ENCODE measurements at places on chromosomes 7 and 10.

DNA sequence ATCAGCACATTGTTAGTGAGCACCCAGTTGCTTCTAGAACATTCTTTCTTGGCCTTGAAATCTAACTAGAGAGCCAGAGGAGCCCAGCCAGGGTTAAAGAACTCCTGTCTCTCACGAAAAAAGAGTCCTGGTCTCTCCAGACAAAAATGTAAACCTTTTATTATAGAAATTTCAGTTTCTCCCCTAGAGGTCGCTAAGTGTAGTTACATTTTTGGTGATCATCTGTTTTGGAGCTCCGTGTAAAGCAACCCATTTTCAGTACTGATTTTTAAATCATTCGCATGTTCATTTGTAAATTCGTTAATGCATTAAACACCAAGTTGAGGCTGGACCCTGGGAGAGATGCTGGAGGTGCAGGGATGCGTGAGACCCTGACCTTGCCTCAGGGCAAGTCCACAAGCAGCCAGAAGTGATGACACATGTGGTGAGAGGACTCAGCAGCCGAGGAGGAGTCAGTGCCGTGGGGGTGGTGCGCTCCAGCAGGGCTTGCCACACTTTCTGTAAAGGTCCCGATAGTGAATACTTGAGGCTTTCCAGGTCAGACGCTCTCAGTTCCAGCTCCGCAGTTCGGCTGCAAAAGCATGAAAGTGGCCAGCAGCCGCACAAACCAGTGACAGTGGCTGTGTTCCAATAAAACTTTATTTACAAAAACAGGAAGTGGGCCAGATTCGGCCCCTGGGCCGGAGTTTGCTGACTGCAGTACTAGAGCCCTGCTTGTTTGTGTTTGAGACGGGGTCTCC lies 578.6 kb upstream of the FOXK1 start:
- no peak for DNase-seq

- DNase-seq, result no peak
Observed at GRCh38 chr10:70583669-70584037, 18.9 kb downstream of the PRF1 start.

GRCh38 chr10:21285742-21286331 lies 239.6 kb downstream of the SKIDA1 start:
- no peak for DNase-seq

- no peak for DNase-seq
Observed at GRCh38 chr10:54800741-54801421, at the start of gene PCDH15. Gene PCDH15 (minus strand): TSS chr10:54801231. CDS start chr10:54664262, 136,969 bp downstream.

GRCh38 chr7:135697276-135698049 lies 30.5 kb downstream of the SLC13A4 start:
- DNase-seq, result no peak

DNA sequence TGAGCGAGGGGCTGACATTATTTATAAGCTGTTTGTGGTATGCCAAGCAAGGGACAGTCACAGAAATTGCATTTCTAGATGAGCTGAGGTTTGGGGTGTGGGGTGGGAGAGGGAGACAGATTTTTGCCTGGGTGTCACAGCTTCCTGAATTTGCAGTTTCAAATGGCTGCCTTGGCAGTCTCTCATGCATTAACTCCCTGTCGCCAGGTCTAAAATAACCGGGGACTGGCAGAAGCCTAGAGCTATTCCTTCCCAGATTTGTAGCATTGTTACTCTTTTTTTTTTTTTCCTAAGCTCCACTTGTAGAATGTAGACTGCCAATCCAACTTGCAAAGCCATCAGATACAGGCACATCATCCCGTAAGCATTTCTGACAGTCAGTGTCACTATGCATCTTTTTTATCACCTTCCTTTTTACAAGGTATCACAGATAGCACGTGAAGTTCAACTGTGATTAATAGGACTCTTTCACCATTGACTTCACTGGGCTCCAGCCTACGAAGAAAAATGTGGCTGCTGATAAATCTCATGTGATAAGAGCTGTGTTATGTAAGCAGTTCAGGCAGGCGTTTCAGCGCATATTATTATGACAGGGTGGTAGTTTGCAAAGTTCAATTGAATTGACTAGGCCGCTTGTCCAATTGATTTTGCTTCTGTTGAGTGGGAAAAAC lies 130.7 kb upstream of the CELF2 start:
- DNase-seq, result no peak

DNA sequence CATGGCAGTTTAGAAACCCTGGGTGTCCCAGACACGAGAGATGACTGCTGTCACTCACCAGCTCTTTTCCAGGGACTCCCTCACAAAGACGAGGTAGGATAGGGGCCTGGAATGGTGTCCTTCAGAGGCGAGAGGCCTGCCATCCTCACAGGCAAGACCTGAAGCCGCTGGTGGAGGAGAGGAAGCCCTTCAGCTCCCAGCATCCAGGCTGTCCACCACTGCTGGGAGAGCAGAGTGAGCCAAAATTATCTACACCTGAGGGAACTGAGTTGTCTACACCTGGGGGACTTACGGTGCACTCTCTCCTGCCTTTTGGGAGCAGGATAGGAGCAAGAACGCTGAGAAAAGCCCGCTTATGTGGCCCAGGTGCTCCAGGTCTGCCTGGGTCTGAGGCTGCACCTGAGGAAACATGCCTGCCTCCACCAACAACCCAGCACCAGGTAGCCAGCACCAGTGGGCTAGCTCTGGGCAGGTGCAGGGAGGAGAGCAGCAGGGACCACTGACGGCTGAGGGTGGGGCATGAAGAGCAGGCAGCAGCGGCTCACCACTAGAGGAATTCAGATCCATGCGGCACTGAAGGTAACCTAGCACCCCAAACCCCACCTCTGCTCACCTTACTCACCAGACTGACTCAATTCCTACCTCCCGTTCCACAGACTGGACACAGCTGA lies 357.2 kb downstream of the SH2D4B start:
- no peak for DNase-seq
